Fibroblast of skin of scalp (primary cell): ENCODE measurements at places on chromosomes 7 and 10.
A peak's percentile ranks its signal among the peaks of the same experiment; 100 is the strongest.

- DNase-seq, result no peak
These were observed 26.8 kb downstream of the VSIR start for GRCh38 chr10:71746344-71747037.

GRCh38 chr7:34357068-34357467 is 300.9 kb upstream of the NPSR1 start:
- no peak for DNase-seq

- peak; percentile 49 for DNase-seq
These were observed 20.6 kb upstream of the VPS41 start for GRCh38 chr7:38929460-38930171.

GRCh38 chr10:31353574-31353973 is 34.6 kb downstream of the ZEB1 start:
- peak; percentile 49 for DNase-seq

- no peak for DNase-seq
These were observed 75.8 kb upstream of the NRP1 start for GRCh38 chr10:33410096-33410859.

GRCh38 chr7:116164552-116165306 is 45.6 kb upstream of the TES start:
- DNase-seq, result no peak

DNA sequence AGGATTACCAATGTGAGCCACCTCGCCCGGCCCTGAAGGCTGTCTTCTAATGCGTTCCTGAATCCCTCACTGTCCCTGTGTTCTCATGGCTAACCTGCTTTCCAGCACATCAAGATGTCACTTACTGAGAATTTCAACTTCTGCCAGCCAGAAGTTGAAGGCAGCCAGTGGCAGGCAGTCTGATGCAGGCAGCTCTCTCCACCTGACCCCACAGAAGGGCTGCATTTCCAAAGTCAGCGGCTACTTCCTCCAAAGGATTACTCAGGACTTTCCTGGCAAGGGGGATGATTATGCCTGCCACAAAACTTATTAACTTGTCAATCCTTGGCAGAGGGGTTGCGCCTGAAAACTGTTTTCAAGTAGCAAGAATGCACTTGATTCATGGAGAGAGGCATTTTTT is 1219.4 kb downstream of the TYW1 start:
- no peak for DNase-seq

GRCh38 chr7:36943591-36944435 is 219.5 kb upstream of the AOAH start:
- DNase-seq, result no peak

DNA sequence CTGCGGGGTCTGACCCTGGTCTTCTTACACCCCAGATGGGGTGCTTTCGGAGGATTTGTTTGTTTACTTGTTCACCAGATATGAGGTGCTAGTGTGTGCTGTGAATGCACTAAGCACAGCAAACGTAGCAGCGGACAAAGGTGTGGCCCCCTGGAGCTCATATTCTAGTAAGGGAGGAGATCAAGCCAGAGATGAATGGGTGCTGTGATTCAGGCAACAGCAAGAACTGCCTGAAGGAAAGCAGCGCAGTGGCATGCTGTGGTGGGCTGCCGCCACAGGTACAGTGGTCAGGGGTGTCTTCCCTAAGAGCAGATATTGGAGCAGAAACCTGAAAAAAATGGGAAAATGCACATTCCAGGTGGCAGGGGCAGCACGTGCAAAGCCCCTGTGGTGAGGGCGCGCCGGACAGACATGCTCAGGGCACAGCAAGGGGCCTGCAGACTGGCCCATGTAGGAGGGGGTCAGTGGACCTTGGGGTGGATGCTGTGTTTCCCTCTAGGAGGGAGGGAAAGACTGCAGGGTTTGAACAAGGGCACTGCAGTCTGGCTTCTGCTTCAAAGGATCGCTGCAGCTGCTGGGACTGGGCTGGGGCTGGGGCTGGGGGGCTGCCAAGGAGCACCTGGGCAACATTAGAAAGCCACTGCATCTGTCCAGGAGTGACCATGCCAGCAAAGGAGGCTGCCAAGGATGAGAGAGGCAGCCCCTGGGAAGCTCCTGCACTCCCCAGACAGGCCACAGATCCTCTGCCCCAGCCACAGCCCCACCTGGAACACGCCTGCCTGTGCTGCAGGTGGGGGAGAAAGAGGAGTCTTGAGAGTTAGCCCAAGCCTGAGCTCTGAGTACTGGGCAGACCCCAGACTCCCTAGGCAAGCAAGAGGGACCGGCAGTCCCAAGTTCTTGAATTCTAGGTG is 927 bp upstream of the DEPP1 start:
- DNase-seq, result no peak

GRCh38 chr7:151167197-151167961 is at the start of gene GBX1:
GBX1 (minus strand) TSS chr7:151167694; CDS start chr7:151167548, 146 bp downstream.
- DNase-seq, result no peak

DNA sequence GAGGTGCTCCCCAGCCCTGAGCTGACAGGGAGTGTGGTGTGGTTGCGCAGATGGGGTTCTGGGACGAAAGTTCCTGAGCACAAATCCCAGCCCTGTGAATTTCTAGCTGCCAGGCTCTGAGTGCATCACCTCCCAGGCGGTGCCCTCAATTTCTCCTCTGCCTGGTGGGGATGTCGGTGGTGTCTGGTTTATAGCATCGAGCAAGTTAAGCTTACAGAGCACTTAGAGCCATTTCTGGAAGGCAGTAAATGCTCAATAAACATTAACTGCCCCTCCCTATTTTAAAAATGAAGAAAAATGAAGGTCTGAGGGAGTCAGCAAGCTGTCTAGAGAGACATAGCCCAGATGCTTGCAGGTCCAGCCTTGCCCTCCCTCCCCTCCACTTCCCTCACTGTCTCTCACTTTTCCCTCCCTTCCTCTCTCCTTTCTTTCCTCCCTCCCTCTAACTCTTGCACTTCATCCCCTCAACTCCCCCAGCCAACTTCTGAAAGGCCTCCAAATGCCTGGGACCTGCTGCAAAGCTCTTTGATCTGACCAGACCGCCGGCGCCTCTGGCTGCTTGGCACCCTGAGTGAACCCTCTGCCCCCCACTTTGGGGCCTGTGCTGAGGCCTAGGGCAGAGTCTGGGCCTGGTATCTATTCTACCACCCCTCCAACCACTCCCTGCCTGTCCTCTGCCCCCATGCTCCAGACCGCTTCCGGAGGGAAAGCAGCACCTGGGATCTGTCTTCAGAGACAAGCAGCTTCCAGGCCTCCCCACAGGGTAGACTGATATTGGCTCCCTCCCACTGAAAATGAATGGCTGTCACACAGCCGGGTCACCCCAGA is 438.3 kb downstream of the RPS24 start:
- DNase-seq, result no peak

- DNase-seq, result peak; percentile 91
These were observed 21.8 kb downstream of the NET1 start for GRCh38 chr10:5434017-5434753.

- DNase-seq, result no peak
These were observed 28.8 kb downstream of the ARL4A start for GRCh38 chr7:12716134-12716681.

DNA sequence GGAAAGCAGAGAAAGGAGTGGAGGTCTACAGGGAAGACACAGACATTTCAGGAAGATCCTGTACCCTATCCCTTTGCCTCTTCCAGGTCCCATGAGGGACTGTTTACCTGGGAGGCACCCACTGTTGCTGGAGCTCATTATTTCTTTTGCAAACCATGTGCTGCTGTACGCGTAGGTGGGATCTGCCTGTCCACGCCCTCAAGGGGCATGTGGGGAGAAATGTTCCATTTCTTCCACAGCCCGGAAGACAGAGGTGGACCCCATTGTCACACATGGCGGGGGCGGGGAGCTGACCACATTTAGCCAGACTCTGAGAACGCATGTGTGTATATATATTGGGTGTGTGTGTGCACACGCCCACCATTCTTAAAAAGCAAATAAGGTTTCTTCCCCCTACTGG is 2.0 kb downstream of the PLXNA4 start:
- DNase-seq, result no peak

DNA sequence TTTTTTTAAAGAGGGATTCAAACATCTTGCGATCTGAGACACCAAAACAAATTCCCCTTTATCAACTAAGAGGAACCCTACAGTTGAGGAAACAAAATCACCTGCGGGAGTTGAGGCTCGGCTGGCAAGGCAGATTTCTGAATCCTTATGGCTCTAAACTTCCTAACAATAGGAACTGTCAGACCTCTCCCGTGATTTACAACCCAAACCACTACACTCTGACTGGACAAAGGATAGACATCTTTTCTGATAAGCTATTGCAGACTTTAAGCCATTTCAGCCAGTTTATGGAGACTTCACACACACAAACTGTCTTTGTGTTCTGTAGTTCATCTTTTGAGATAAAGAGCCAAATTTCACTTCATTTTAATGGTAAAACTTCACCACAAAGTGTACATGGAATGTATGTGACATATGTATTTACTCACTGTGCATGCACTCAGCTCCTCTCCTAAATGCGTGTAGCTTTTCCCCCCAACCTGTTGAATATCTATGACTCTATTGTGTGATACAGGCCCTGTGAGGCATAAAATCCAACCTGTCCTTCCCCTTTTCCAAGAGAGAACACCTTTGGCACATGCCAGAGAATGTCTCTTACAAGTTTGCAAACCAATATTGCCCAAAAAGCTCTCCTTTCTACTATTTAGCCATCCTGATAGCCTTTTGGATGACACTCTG is 15.4 kb upstream of the TSPAN13 start:
- no peak for DNase-seq

DNA sequence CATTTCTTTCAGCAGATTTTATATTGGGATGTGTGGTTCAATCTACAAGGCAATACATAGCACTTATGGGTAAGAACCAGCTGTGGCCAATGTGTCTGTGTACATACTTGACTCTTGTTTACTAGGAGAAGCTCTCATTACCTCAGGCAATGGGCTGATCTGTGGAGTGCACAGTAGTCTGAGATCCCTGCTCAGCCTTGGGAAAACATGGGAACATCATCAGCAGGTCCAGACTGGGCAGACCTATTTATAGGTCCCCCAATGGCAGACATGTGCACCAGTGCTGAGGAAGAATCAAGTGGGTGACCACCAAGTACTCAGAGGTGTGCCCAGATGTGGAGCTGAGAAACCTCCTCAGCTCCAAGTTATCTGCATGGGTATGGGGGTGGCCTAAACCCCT is 349.7 kb downstream of the KIF20B start:
- DNase-seq, result no peak

GRCh38 chr7:137753067-137753466 is 93.7 kb downstream of the DGKI start:
- DNase-seq, result no peak

- no peak for DNase-seq
These were observed 42.9 kb downstream of the IDE start for GRCh38 chr10:92530891-92531535.

DNA sequence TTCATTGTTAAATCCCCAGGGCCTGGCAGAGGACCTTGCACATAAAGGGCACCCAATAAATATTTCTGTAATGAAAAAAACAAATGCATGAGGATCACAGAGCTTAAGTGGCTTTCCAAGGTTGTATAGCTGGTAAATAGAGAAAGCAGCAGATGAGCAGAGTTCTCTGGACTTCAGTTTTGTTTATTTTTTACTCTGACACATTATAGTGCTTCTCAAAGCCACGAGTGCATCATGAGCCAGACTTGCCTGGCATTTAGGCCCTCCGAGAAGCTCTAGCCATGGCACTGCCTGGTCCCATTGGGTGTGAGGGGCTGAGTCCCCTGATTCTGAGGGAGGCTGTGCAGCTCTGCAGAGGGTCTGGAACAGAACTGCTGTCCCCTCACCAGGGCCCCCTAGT is 87.2 kb upstream of the ZNF32 start:
- peak; percentile 62 for DNase-seq

GRCh38 chr10:62681211-62681940 is 123.1 kb upstream of the ADO start:
- DNase-seq, result no peak

GRCh38 chr7:37434529-37434928 is 14.1 kb downstream of the ELMO1 start:
- DNase-seq, result no peak

GRCh38 chr10:30309403-30309802 is 39.7 kb downstream of the MTPAP start:
- no peak for DNase-seq
